Stimulated activated CD8-positive, alpha-beta memory T cell treated with anti-CD3 and anti-CD28 coated beads, Interleukin-15, amount 100 ng/mL, for 4 hours (primary cell): ENCODE measurements at places on chromosomes 2 and 18.

DNA sequence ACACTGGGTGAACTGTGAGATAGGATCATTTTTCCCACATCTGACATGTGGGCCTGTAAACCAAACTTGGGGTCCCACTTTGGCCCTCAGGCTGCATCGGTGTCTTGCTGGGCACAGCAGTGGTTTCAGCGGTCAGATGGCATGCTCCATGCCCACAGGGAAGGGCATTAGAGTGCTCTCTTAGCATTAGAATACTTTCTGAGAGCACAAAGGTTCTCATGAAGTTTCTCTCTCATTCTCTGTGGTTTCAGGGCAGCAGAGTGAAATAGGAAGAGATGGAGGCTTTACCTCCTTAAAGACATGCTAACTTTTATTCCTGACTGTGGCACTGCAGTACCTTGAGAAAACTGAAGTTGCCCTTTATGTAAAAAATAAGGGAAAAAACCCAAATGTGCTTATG is 36.6 kb upstream of the GATA6 start:
- no peak for DNase-seq

DNA sequence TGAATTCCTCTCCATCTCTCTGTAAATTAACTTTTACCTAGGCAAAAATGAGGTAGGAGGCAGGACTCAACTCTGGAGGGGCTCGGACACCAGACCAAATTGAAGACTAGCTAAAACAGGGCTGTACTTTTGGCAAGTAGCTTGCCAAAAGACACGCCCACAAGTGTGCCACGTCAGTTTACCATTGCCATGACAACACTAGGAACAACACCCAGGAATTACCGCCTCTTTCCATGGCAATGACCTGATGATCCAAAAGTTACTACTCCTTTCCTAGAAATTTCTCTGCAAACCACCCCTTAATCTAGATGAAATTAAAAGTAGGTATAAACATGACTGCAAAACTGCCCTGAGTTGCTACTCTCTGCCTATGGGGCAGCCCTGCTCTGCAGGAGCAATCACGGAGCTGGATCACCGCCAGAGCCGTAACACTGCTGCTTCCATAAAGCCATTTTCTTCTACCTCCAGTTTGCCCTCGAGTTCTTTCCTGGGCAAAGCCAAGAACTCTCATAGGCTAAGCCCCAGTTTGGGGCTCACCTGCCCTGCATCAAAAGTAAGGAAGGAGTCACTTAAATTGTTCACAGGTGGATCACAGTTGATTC is 66.0 kb upstream of the FAM136A start:
- no peak for DNase-seq

DNA sequence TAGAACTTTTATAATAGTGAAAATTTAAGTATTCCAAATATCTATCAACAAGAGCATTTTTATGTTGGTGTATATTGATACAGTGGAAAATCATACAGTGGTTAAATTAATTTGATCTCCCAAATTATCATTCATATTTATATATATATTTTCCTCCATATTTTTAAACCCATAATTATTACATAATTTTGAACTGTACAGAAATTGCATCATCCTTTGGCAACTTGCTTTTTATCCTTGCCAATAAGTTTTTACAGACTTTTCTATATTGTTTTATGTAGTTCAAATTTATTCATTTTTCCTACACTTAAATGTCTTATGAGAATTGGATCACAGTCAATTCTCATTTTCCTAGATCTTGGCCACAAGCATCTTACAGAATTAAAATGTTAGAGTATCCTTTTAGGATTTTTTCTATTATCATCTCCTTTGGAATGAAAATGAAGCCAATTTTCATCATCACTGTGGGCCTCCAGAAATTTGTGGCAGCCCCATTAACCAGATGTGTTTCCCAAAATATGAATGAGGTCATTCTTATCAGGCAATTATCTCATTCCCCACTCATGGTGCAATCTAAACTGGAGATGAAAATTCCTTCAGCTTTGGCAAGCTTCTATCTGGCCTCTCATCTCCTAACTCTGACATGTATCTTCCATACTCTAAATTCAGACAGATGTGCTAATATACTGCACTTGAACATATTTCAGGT is 94.2 kb upstream of the DLGAP1 start:
- no peak for DNase-seq

GRCh38 chr2:23687713-23688112 is 239.2 kb downstream of the ATAD2B start:
- DNase-seq = no peak

- no peak for DNase-seq
Measured at GRCh38 chr2:207617011-207617671, 8.1 kb downstream of the METTL21A start.

GRCh38 chr18:62576271-62576670 is 53.4 kb downstream of the ZCCHC2 start:
- DNase-seq = no peak

- DNase-seq = no peak
Measured at GRCh38 chr2:148599109-148599991, 45.2 kb upstream of the EPC2 start.

GRCh38 chr2:108637304-108637669 is 82.0 kb upstream of the RANBP2 start:
- no peak for DNase-seq

- no peak for DNase-seq
Measured at GRCh38 chr2:60505240-60505879, 48.1 kb downstream of the BCL11A start.

- DNase-seq = no peak
Measured at GRCh38 chr2:213920014-213920413, 490.8 kb upstream of the VWC2L start.

- no peak for DNase-seq
Measured at GRCh38 chr2:160365716-160366367, 127.8 kb downstream of the RBMS1 start.

DNA sequence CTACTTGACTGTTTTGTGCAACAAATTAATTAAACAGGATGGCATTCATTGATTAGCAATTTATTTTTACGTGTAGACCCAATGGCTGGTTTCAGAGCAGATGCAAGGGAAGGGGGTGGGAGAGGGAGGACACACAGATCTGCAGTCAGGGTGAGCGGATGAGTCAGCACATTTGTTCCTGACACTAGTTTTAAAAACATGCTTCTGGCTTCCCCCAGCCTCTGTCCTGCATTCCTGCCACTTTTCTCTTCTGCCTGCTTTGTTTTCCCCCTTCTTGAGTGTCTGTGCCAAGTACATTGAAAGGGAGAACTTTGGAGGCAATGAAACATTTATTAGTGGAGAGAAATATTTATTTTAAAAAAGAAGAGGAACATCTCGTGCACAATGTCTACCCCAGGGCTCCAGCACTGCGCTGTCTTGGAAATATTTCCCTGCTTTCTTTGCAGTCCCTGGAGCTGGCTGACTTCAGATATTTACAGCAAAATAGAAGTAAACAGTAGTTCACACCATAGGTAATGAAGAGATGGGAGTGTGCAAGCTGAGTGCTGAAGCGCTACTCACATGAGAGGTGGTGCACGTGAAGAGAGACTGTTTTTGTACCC is 52.2 kb downstream of the NRP2 start:
- DNase-seq = no peak

DNA sequence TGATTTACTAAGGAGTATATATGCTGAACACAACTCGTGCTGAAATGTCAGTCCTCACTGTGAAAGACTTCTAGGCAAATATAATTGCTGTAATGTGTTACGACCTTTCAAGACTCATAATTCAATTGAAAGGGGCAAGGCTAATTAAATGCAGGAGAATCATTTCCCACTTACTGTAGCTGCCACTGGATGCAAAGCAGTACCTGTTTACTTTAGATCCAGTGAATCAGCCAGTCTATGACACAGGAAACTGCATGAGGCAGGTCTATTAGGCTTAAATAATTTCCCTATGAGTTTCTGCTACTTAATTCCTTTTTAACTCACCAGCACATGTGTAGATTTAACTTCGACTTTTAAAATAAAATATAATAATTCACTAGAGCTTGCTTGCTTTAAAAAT is 125.6 kb downstream of the CTNNA2 start:
- DNase-seq = no peak

DNA sequence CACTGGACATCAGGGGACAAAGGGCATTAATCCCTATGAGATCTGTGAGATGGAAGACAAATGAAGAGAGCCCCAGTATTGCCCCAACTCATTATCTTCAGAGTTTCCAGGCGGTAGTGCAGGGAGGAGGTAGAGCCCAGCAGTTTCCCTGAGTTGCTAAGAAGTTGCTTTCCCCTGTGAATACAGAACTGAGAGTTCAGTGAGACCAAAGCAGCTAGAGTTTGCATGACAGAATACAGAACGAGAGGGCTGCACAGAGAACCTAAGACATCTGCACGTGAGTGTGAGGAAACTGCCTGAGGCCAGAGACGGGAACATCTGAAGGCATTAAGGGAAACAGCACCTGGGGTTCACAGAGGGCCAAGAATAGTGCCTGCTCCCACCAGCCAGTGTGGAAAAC is 18.1 kb upstream of the PGAP1 start:
- DNase-seq = no peak

DNA sequence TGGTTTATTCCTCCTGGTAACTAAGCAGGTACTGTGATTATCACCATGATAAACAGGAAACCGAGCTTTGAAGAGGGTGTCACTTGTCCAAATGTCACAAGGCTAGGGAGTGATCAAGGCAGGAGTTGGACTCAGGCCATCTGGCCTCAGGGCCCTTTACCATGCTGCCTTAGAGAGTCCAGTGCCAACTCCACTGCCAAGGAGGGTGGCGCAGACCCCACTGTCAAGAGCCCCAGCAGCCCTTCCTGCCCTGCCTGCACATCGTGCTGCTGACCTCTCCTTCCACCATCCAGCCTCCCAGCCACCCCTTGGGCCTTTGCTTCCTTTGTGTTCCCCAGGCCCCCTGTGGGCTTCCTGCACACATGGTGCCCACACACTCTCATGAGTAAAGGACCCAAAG is 48.3 kb downstream of the TNS1 start:
- DNase-seq = no peak
